ENCODE measurements at places on chromosomes 7 and 10.

DNA sequence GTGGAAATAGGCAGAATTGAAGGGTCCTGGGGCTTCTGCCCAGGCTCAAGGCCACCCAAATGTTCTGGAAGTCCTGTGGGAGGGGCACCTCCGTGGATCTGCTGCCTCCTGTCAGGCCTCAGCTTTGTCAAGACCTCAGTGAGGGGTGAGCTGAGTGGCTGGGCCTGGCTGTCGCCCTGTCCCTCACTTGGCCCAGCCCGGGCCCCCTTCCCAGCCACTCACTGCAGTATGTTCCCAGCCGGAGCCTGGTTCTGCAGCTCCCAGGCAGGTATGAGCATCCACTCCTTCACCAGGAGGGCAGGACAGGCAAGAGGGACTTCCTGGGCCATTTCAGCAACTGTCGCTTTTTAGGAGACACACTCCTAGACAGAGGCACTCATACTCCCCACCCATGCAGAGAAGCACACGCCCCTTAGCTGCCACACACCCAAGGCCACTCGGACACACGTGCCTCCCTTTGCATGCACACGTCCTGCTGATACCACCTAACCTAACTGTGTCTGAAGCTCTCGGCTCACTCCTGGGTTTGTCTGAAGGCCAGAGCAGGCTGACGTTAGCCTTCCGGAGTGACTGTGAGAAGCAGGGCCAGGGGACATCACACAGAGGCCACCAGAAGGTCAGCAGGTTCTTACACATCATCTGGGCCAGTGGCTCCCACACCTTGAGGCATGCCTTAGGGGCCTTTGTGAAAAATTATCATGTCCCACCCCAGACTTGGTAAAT lies 72.2 kb upstream of the COL13A1 start:
- no peak for DNase-seq

DNA sequence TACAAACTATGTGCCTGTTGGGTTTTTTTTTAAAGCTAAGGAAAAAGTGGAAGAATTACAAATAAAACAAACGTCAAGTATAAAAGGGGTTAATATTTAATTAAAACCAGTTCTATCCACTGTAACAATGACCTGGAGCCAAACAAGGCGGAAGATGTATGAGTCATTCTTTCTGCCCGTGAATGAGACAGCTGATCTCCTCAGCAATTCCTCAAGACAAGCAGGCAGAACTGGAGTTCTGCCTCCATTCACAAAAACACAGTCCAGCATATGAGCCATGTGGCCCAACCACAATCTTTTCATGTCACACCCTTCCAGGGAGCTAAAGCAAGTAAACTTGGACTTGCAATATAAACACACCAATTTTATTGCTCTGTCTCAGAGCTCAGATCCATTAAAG lies 8.4 kb downstream of the ETV1 start:
- DNase-seq: no peak

DNA sequence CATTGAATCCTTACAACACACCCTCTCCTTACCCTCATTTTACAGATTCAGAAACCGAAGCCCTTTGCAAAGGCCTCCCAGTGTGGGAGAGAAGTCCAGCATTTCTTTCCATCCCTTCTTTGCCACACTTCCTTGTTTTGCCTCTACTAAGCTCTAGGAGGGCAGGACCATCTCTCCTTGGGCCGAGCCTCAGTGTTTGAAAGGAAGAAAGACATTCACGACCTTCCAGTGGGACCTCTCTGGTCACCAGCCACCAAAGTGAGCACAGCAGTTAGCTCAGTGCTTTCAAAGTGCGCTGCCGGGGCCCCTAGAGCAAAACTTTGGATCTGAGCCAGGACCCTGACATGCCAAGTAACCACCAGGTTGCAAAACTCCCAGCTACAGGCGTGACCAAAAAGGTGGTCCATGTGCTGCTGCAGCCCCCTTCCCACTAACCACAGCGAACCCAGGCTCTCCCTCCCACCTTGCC lies 12.4 kb downstream of the CTBP2 start:
- DNase-seq: peak; percentile 53

DNA sequence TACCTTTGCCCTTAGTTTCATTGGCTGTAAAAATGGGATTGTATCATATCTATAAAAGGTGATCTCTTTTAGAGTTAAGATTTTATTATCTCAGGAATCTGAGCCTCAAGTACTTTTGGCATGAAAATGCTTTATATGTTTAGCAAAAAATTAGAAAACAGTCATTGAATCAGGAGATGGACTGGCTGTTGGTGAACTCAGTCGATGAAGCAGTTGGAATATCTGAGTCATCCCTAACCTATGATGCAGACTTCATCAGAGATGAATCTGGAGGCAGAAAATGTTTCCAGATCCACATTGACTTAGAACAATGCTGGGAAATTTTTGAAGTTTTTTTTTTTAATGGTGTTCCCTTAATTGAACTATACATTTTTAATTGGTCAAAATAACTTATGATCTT lies 228.5 kb downstream of the SLC25A13 start:
- no peak for DNase-seq

DNA sequence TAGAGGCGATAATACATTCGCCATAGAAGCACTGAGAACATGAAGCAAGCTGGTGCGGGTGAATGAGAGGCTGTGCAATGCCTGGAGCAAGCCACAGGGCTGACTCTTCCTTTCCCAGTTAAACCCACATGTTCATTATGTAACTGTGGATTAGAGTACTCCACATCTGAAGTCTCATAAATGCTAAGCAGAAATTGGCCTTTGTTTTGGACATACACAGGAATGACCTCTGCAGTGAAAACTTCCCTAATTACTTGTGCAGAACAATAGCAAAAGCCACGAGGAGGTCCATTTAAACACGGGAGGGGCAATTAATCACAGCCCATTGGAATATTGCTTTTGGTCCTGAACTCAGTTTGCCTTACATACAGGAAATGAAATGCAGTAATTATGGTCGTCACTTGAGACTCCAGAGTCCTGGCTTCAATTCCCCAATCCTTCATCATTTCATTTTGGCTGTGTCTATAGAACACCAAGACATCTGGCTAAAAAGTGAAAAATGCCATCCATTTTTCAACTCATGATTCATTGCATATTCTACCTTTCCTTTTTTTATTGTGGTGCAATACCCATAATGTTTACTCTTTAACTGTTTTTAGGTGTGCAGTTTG lies 78.7 kb upstream of the CXCL12 start:
- DNase-seq: no peak

DNA sequence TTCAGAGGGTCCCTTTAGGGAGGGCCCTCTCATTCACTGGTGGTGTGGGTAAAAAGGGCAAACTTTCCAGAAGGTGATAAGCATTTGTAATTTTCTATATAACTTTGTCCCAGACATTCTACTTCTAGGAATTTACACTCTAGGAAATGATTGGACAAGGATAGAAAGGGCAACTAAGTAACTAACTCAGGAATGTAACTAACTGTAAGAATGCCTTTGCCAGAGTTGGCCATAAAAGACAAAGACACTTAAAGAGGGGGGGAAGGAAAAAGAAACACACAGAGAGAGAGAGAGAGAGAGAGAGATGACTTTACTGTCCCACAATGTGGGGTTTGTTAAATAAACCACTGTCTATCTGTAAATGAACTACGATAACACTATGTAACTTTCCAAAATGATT lies 38.5 kb upstream of the ITPRID1 start:
- DNase-seq: no peak

DNA sequence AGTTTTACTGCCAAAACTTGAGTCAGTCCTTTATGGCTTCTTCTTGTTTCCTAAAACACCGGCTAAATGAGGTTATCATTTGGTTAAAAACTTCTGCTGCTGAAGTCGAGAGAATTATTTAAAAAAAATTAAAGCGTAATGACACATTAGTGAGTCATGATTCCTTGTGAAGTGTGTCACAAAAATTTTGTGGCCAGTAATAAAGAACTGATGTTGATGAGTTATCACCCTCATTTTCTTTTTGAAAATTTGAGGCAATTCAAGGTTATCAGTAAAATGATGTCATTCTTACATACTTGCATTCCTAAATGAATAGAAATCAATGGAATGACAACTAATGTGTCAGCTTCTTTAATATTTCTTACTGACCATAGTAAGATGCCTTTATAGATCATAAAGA lies 427.4 kb downstream of the SORCS3 start:
- DNase-seq: no peak

DNA sequence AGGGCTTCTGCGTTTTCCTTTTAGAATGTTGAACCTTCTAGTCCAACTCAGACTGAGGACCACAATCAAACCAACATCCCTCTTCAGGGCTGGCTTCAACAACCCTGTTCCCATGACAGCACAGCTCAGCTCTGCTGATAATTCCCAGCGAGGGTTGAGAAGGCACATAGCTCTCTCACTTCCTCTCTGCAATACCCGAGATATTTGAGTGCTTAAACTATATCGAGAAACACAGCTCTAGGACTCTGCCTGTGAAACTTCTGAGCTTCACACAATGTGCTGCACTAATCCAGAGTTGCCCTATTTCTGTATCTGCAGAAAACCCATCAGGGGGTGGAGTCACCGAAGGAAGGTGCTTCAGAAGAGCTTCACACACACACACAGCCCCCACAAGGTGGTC lies 1.6 kb upstream of the ADARB2 start:
- no peak for DNase-seq

DNA sequence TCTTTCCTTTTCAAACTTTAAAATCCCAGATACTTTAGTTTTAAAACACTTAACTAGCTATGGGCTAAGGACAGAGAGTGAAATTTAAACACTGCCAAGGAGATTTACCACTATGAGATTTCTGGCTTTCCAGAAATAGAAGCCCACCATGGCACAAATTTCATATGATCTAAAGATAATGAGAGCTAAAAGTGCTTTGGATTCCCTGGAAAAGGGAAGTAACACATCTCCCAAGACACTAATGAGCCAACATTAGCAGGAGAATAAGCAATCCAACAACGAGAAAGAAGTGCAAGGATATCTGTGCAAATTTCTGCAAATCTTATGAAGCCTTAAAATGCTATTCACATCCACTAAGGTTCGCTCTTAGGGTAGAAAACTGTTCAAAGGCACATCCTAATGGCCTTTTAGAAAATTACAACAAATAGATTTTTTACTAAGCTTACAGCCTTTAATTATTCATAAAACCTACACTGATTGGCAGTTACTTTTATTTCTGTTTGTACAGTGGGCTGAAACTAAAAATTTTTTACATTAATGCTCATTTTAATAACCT lies 100.3 kb downstream of the RAPGEF5 start:
- DNase-seq: no peak

GRCh38 chr10:15898046-15898445 lies 37.7 kb upstream of the MINDY3 start:
- DNase-seq: no peak

GRCh38 chr10:12081470-12081869 lies 12.7 kb downstream of the DHTKD1 start:
- DNase-seq: no peak

GRCh38 chr7:91922857-91923256 lies 17.8 kb upstream of the AKAP9 start:
- DNase-seq: no peak

DNA sequence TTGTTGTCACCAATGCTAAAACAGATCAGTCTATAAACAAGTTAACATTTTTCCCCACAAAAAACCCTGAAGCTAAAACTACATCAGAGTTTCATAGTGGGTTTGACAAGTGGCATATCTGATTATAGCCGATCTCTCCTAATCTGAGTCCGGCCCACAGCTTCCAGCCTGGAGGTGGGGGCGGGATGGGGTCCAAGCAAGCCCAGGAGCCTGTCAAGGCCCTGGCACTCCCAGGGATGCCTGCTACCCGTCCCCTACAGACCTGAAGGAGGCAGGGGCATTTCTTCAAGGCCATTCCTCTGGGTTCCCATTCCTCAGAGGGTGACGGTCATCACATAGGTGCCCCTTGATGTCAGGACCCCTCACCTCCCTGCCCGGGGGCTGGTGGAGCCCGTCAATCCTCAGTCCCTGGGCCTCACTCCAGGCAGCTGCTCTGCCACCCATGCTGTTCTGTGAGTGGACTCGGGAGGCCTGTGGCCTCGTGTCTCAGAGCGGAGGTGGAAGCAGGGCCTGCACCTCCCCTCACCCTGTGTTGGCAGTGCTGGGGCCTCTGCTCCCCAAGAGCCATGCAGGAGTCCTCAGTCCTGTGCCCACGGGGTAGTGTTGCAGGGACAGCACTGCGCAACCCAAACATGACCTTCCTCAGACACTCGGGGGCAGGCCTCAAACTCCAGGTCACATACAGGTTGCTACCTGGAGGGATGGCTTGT lies 8.8 kb downstream of the DPYSL4 start:
- peak; percentile 19 for DNase-seq

GRCh38 chr7:2191016-2191415 lies 41.7 kb downstream of the MAD1L1 start:
- no peak for DNase-seq

DNA sequence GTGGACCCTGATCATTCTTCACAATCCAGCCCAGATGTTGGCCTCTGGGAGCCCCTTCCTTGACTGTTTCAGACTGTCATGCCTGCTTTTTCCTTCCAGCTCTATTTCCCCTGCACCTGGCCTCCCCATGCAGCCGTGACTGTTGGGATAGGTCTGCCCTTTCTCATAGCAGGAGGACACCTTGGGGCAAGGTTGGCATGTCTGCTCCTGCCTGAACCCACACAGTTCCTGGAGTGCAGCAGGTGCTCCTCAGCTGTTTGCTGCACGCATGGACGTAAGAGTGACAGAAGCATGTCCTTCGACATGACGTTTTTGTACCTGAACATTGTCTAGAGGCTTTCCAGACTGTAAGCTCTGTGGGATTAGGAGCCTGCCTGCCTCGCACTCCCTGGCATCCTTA lies 24.0 kb downstream of the POR start:
- DNase-seq: no peak

DNA sequence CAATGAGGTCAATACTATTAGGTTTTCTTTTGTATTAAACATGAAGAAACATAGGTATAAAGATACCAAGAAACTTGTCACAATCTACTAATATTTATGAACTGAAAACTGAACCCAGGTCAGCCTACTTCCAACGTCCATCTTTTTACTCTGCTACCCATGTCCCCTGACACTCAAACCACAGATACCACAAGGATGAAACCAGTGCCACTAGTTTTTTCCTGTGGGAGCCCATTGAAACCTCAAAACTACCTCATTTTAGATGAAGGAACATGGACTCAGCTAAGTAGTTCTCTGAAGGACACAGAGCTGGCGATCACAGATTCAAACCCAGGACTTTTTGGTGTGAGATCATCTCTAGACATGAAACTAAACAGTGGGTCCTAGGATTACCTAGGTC lies 6.8 kb downstream of the TET1 start:
- DNase-seq: no peak

DNA sequence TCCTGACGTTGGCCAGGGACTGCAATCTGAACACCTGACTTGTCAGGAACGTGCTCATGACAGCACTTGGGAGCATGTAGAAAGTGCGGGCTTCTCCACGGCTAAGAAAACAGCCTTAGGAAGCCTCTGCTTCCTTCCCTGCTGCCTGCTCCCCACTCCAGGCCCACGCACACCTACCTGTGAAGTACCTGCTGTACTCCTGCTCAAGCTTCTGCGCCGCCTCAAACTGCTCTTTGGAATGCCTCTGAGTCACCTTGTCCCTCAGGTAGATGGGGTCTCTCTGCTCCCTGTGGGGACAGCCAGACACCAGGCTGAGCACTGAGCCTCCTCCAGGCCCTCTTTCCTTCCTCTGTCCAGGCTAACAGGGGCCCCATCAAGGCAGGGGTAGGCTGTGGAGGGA lies 132.7 kb downstream of the DLG5 start:
- no peak for DNase-seq
